ENCODE measurements at places on chromosomes 13 and 19.

DNA sequence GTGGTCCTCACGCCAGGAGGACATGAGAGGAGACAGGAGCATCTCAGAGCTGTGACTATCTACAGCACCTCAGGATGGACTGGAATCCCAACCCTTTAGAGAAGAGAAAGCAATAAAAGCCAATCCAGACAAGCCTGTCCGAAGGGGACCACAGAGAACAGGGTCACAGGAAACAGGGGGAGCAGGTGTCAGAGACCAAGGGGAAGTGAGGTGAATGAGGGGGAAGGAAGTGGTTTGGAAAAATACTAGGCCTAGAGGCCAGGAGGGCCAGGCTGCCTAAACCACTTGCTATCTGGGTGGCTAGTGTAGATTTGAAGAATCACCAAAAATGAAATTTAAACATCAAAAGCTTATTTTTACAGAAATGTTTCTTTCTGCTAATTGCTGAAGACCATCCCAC lies 16.2 kb downstream of the TMTC4 start:
- no peak for DNase-seq

- no peak for DNase-seq
These were observed 73.1 kb upstream of the MTIF3 start for GRCh38 chr13:27523346-27524073.

DNA sequence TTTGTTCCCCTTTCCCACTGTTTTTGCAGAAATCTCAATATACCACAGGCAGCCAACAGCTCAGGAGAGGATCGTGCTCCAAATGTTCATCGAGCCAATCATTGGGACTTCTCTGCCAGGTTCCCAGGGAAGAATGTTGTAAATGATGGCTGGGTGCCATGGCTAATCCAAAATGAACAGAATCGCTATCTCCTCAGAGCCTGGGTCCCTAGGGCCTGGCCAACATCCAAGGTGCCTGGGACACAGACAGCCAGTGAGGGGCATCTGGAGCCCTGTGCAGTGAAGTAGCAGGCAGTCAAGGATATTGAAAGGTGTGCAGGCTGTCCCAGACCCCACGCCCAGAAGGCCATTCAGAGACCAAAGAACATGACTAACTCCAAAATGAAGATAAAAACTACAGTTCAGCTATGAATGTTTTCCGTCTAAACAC lies 37.8 kb downstream of the BRD4 start:
- no peak for DNase-seq

GRCh38 chr19:548886-549830 lies 5.3 kb downstream of the GZMM start:
- no peak for DNase-seq

GRCh38 chr13:48038761-48039160 lies 1.2 kb downstream of the NUDT15 start:
- DNase-seq, result no peak

DNA sequence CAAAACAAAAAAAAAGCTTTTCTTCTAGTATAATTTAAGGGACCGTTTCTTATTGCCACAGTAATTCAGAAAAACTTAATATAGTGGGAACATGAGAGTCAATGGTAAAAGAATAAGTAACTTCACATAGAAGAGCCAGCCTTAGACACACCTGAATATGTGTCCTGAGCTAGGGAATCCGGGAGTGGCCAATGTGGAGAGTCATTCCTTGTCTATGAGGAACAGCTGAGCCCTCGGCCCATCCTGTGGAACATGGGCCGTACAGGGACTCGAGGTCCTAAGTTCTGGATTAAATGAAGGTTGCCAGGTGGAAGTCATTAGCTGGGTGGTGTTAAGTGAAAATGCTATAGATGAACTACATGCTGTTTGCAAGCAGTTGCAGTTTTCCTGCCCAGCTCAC lies 32.2 kb downstream of the EFNB2 start:
- DNase-seq, result no peak

DNA sequence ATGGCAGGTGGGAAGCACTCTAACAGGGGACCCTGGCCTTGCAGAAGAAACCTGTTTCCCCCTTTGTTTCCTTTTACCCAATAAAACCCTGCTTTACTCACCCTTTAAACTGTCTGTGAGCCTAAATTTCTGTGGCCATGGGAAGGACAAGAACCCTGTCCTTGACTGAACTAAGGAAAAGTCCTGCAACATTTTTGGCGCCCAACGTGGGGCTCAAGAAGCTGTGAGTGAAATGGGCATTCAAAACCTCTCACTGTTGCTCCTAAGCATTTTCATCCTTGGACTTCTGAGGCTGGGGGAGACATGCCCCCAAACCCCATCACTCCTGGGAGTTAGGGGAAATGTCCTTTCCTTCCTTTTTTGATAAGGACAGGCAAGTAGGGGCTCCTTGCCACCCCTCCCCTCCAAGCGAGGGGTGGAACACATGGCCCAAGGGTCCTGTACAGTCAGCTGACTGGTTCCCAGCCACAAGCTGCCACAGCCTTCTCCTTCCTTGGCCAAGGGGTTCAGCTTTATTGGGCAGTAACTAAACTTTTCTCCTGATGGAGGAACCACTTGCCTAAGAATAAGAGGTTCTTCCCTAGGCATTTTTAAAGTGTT lies 381.6 kb downstream of the KLF5 start:
- DNase-seq, result peak; percentile 19

- no peak for DNase-seq
These were observed 61.0 kb downstream of the MZT1 start for GRCh38 chr13:72666391-72666790.

DNA sequence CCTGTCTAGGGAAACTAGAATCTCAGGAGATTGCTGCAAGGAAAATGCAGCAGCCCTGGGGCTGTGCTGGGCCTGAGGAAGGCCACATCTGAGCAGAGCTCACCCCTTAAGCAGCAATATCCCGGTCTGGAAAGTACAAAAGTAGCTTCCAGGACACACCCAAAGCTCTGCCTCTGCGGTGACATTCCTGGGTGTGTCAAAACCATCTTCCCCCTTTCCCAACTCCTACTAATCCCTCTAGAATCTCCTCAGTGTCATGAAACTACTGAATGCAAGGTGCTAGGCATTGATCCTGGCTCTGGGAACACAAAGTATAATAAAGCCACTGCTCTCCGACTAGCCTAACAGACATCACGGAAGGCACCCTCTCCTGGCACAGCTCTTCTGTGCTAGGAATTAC lies 5.0 kb downstream of the PBX4 start:
- DNase-seq, result no peak

DNA sequence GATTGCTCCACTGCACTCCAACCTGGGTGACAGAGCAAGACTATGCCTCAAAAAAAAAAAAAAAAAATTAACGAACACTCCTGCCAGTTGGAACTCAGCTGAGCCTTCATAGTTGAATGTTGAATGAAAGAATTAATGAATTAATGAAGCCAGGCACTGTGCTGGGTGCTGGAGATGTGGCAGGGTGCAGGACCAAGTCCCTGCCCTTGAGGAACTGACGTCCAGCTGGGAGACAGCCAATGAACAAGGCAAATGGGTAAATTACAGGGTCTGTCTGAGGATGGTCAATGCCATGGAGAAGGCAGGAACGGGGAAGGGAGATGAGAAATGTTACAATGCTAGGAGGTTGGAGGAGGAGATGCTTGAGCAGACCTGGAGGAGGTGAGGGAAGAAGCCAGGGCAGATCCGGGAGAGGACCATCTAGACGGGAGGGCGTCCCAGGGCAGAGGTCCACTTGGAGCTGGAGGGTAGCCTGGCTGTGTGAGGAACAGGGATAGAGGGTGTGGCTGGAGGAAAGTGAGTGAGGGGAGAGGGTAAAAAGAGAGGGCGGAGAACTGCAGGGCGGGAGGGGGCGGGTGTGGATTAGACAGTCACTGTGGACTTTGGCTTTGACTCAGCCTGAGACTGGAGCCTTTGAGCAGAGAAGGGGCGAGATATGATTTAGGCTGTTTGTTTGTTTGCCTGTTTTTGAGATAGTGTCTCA lies 16.8 kb upstream of the IGSF23 start:
- no peak for DNase-seq
